ENCODE measurements at places on chromosomes 6 and 20.

DNA sequence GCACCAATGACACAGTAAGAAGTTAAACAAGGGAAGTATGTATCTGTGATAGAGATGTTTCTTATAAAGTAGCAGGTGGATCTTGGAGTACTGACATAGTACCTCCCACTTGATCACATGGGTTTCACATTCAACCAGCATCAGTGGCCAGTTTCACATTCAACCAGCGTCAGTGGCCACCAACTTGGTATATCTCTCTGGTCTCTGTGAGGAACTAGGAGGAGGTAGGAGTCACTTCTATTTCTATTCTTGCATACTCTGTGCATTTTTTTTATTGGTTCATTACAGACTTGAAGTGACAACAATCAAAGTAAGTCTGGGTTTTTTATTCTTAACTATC is 200.3 kb upstream of the SIM1 start:
- DNase-seq = no peak

DNA sequence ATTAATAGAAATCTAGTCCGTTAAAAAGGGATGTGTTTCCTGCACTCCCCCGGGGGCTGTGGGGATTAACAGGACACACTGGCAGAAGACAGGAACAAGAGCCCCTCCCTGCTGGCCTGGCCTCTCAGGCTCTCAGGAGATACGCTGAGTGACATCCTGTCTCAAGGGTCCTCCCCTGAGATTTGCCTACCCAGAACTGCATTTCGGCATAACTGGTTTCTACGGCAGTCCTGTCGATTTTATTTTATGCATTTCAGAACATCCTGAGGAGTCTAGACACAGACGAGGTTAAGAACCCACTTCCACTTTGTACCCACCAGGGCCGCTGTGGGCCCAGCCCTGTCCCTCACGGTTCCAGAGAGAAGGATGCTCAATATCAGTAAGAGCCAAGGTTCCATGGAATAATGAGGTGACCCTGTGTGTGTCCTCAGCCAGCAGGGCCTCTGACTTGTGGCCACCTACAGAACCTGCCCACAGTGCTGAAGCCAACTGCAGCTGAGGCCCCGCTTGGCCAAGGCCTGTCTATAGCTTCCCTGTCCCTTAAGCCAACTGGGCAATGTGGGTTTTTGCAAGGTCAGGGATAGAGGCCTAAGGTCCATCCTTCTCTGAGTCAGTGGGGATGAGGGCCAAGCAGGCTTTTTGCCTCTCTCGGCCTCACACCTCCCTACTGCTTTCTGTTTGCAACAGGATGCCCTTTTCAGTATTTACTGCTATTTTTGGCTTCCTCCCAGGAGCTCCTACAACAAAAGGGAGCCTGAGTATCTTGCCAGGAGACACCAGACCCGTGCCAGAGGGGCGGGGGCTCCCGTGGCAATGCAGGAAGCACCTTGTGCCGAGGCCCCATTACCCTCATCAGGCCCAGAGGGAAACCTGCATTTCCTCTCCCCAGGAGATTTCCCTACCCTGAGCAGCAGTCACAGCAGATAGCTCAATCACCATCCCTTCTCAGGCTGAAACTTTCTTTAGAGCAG is 14.7 kb downstream of the UQCC2 start:
- no peak for DNase-seq

DNA sequence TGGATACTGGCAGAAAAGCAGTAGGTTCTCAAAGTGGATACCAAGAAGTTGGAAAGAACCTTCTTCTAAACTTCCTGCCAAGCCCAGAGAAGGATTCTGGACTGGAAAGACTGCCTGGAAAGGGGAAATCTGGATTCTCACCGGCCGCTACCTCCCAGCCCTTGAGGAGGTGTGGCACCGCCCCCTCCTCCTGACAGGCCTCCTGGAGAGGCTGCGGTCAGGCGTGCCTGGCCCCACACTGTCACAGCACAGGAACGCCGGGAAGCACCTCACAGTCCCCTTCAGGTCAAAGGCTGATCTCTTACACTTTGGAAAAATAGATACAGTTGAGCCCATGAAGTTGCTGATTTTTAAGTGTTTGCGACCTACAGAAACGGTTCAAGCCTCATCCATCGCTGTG is 16.3 kb upstream of the PDE10A start:
- DNase-seq = peak; percentile 30

- no peak for DNase-seq
Observed at GRCh38 chr20:46206992-46207549, 89.0 kb downstream of the CD40 start.

Measured in nephron progenitor cell (in vitro differentiated cells).